ENCODE measurements at places on chromosomes 6 and 20. TPM values are rescaled to one million over a fixed set of nuclear protein-coding genes. Genes with fewer than 3 reads are reported as not detected.

DNA sequence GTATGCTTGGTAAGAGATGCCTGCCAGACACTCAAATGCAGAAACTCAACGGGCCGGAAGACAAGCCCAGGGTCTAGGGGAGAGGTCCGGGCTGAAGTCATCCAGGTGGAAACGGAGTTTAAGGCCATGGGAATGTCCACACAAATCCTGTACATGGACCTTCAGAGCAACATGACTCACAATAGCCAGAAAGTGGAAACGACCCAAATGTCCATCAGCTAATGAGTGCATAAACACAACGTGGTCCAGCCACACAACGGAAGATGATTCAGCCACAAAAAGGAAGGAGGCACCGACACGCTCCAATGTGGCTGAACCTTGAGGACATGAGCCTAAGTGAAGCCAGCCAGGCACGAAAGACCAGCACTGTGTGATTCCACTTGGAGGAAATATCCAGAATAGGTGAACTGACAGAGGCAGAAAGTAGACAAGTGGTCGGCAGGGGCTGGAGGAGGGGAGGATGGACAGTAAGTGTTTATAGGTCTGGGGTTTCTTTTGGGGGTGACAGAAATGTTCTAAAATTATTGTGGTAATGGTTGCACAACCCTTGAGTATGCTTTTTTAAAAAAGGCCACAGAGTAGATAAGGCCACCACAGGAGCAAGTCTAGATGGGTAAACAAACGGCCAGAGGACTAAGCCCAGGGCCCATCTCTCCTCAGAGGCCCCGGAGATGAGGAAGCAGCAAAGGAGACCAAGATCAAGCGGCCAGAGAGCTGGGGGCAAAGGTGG is 105.6 kb downstream of the PREX1 start:
- H3K27ac ChIP-seq, result peak overlapping the region; percentile 56
- H3K4me3 ChIP-seq, result no peak overlapping the region
- DNase-seq, result no peak
- H3K4me1 ChIP-seq, result peaks cover 59% of the 10 kb centered on the region

GRCh38 chr6:144159223-144159622 is 8.9 kb downstream of the STX11 start:
- no peak overlapping the region for H3K4me3 ChIP-seq
- no peak for DNase-seq
- no peaks in the 10 kb centered on the region for H3K27me3 ChIP-seq

- no peak for DNase-seq
- H3K27me3 ChIP-seq, result no peaks in the 10 kb centered on the region
- H3K27ac ChIP-seq, result peak overlapping the region; percentile 40
- H3K4me3 ChIP-seq, result no peak overlapping the region
Measured at GRCh38 chr20:50892394-50892793, 38.8 kb downstream of the ADNP start.

- H3K27ac ChIP-seq, result no peak overlapping the region
- H3K36me3 ChIP-seq, result no peaks in the 10 kb centered on the region
- no peak overlapping the region for H3K4me3 ChIP-seq
- no peaks in the 10 kb centered on the region for H3K4me1 ChIP-seq
- peaks cover 9% of the 10 kb centered on the region for H3K27me3 ChIP-seq
Measured at GRCh38 chr6:11066505-11067347, 22.6 kb upstream of the ELOVL2 start.

GRCh38 chr20:59421089-59421488 is 120.7 kb downstream of the EDN3 start:
- no peak overlapping the region for H3K4me3 ChIP-seq
- no peaks in the 10 kb centered on the region for H3K36me3 ChIP-seq
- peaks cover 2% of the 10 kb centered on the region for H3K27me3 ChIP-seq
- H3K4me1 ChIP-seq, result no peaks in the 10 kb centered on the region
- H3K27ac ChIP-seq, result no peak overlapping the region
- DNase-seq, result no peak

DNA sequence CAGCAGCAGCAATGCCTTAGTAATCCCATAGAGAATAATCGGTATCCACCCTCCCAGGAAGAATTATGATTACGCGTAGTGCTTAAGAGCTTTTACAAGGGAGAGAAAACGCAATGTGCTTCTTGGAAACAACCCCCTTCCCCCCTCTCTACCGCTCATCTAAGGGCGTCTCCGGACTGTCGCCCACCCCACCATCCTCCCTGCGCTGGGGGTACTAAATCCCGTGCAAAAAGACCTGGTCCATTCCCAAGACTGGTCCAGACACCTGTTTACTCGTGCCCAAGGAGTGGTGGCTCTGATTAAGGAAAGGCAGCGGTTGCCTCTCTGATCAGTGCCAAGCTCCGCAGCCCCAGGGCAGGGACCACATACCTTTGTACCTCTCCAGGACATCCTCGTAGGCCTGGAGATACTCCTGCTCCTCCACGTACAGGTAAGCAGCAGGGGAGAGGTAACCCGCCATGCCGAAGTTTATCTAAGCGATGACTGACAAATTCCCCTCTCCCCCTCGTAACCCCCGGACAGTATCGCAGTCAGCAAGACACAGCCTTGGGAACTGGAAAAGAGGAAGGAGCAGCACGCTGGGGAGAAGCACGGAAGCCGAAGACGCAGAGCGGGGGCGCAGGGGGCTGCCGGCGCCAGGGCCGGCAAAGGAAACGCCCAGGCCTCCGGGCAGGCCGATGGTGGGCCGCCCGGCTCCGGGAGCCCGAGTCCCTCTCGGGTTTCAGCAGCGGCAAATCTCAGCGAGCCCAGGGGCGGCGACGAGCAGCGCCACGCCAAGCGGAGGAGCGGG is 112.0 kb upstream of the BEND6 start:
- peaks cover 6% of the 10 kb centered on the region for H3K4me1 ChIP-seq
- H3K27me3 ChIP-seq, result peaks cover 55% of the 10 kb centered on the region
- H3K36me3 ChIP-seq, result no peaks in the 10 kb centered on the region
- no peak for DNase-seq
- H3K27ac ChIP-seq, result peak overlapping the region; percentile 84

DNA sequence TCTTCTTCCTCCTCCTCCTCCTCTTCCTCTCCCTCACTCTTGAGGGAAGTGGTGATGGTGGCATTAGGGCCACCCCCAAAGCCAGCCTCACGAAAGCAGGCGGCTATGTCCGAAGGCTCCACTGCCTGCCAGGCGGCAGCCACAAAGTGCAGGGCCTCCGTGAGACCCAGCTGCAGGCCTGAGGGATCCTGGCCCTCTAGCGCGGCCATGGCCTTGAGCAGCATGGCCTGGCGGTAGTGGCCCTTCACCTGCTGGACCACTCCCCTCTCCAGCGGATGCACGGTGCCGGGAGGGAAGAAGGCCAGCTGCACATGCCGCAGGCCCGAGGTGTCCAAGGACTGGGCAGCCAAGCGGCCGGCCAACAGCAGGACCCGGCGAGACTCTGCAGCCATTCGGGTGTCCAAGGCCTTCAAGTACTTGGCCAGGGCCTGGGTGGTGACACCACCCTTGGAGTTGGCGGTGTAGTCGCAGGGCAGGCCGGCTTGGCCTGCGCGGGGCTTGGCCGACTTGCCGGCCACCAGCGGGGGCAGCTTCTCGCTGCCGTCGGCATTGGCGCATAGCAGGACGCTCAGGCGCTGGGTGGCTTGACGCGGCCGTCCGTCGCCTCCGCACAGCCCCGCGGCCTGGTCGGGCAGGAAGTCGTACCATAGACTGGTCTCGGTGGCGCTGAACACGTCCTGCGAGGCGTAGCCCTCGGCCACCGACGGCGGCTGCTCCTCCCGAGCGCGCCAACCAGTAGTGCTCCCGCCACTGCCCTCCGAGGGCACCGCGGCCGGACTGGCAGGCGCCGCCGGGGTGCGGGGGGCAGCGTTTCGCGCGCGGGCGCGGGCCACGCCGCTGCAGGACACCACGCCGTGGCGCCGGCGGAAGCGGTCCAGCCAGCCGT is 1.1 kb downstream of the CENPB start:
- peaks cover 44% of the 10 kb centered on the region for H3K4me1 ChIP-seq
- H3K4me3 ChIP-seq, result peak overlapping the region; percentile 87
- peak overlapping the region; percentile 66 for H3K27ac ChIP-seq
- peaks cover 6% of the 10 kb centered on the region for H3K27me3 ChIP-seq

- H3K4me3 ChIP-seq, result no peak overlapping the region
- no peak overlapping the region for H3K27ac ChIP-seq
- no peaks in the 10 kb centered on the region for H3K36me3 ChIP-seq
- H3K4me1 ChIP-seq, result peaks cover 6% of the 10 kb centered on the region
Measured at GRCh38 chr6:149951096-149951495, 9.3 kb downstream of the ULBP2 start.

DNA sequence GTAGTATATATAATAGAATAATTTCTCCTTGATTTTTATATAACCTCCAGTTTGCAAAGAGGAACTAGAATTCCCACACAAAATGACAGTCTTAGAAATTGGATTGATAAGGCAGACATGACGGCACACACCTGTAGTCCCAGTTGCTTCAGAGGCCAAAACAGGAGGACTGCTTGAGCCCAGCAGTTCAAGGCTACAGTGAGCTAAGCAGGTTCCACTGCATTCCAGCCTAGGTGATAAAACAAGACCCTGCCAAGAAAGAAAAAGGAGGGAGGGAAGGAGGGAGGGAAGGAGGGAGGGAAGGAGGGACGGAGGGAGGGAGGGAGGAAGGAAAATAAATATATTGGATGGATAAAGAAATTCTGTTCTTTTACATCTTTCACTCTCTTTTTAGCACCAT is 77.6 kb upstream of the SASH1 start:
- no peak for DNase-seq
- H3K4me1 ChIP-seq, result no peaks in the 10 kb centered on the region

DNA sequence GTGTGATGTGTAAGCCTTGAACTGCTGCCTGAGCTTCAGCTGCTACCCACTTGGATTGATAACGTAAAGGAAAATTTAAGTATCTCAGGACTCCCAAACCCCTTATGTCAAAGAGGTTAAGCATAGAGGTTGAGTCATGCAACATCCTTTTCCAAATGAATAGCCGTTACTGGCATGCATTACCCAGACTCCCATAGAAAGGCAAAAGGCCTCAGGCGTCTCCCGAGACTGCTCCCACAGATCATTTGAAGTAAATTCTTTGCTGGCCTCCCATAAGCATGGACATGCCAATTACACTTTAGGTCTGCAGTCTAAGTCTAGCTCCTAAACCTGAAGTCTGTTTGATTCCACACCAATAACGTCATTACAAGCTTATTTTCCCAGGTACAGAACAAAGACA is 14.7 kb downstream of the IPCEF1 start:
- H3K4me3 ChIP-seq, result no peak overlapping the region
- no peak for DNase-seq
- H3K36me3 ChIP-seq, result no peaks in the 10 kb centered on the region

GRCh38 chr6:124283486-124283885 is 479.8 kb downstream of the NKAIN2 start:
- no peak for DNase-seq
- no peak overlapping the region for H3K4me3 ChIP-seq
- H3K27me3 ChIP-seq, result no peaks in the 10 kb centered on the region
- no peak overlapping the region for H3K27ac ChIP-seq
- H3K4me1 ChIP-seq, result no peaks in the 10 kb centered on the region

GRCh38 chr6:34934516-34934915 is 45.5 kb downstream of the ANKS1A start:
- H3K27ac ChIP-seq, result no peak overlapping the region
- H3K36me3 ChIP-seq, result no peaks in the 10 kb centered on the region
- DNase-seq, result no peak

GRCh38 chr6:143060806-143061596 is at the start of gene AIG1:
Gene AIG1, plus strand, starts transcription at chr6:143060889. Its CDS starts 37 bp downstream, at chr6:143060926.
- H3K27me3 ChIP-seq, result no peaks in the 10 kb centered on the region
- H3K27ac ChIP-seq, result peak within 1 kb of the TSS; percentile 92
- peak within 1 kb of the TSS; percentile 91 for H3K4me3 ChIP-seq
- peak; percentile 91 for DNase-seq
- peaks cover 23% of the 10 kb centered on the region for H3K4me1 ChIP-seq

- H3K4me1 ChIP-seq, result peaks cover 46% of the 10 kb centered on the region
- no peaks in the 10 kb centered on the region for H3K36me3 ChIP-seq
- peak; percentile 52 for DNase-seq
- no peaks in the 10 kb centered on the region for H3K27me3 ChIP-seq
Measured at GRCh38 chr20:32964575-32964974, 39.7 kb downstream of the SUN5 start.

GRCh38 chr6:81172056-81172740 is 580.3 kb downstream of the TENT5A start:
- H3K36me3 ChIP-seq, result no peaks in the 10 kb centered on the region
- H3K4me3 ChIP-seq, result no peak overlapping the region
- H3K4me1 ChIP-seq, result no peaks in the 10 kb centered on the region
- H3K27me3 ChIP-seq, result no peaks in the 10 kb centered on the region

Gene MEP1A
- total RNA-seq, result not detected

Gene ENPP1
- 0.58 TPM for total RNA-seq

Gene GGTLC1
- not detected for total RNA-seq

Gene ARMH2
- total RNA-seq, result 0.30 TPM

Gene AVP
- total RNA-seq, result not detected
